Activated naive CD8-positive, alpha-beta T cell treated with anti-CD3 and anti-CD28 coated beads for 36 hours (primary cell): ENCODE measurements at places on chromosomes 1 and 21. TPM values are rescaled to one million over a fixed set of nuclear protein-coding genes. Genes with fewer than 3 reads are reported as not detected.

The MAN1A2 gene
- 18.3 TPM for total RNA-seq

- no peak overlapping the region for H3K27ac ChIP-seq
- H3K27me3 ChIP-seq, result peaks cover 38% of the 10 kb centered on the region
- no peaks in the 10 kb centered on the region for H3K4me1 ChIP-seq
- DNase-seq, result no peak
Observed at GRCh38 chr1:209412036-209412435, 171.5 kb upstream of the CAMK1G start.

The PLA2G2C gene
- total RNA-seq, result not detected

GRCh38 chr1:230149751-230150584 lies 82.9 kb downstream of the GALNT2 start:
- H3K36me3 ChIP-seq, result peaks cover 6% of the 10 kb centered on the region
- peaks cover 52% of the 10 kb centered on the region for H3K4me1 ChIP-seq
- peak overlapping the region; percentile 31 for H3K27ac ChIP-seq
- H3K4me3 ChIP-seq, result no peak overlapping the region
- no peak for DNase-seq

The CALML6 gene
- 0.98 TPM for total RNA-seq

GRCh38 chr1:65114322-65114721 lies 33.7 kb upstream of the AK4 start:
- H3K36me3 ChIP-seq, result no peaks in the 10 kb centered on the region
- H3K4me1 ChIP-seq, result no peaks in the 10 kb centered on the region
- DNase-seq, result no peak
- peaks cover 4% of the 10 kb centered on the region for H3K27me3 ChIP-seq
- H3K4me3 ChIP-seq, result no peak overlapping the region

The IQCC gene
- total RNA-seq, result 5.0 TPM

The CACHD1 gene
- 3.3 TPM for total RNA-seq

The DNALI1 gene
- not detected for total RNA-seq

- H3K4me1 ChIP-seq, result peaks cover 42% of the 10 kb centered on the region
- peak; percentile 86 for DNase-seq
- peak overlapping the region; percentile 83 for H3K4me3 ChIP-seq
- no peaks in the 10 kb centered on the region for H3K27me3 ChIP-seq
Observed at GRCh38 chr1:32201011-32201855, 838 bp downstream of the CCDC28B start.

The VANGL1 gene
- total RNA-seq, result 2.4 TPM

- no peak overlapping the region for H3K27ac ChIP-seq
- H3K36me3 ChIP-seq, result peaks cover 3% of the 10 kb centered on the region
- H3K4me3 ChIP-seq, result no peak overlapping the region
- DNase-seq, result no peak
- peaks cover 3% of the 10 kb centered on the region for H3K27me3 ChIP-seq
- peaks cover 28% of the 10 kb centered on the region for H3K4me1 ChIP-seq
Observed at GRCh38 chr1:6703016-6703415, 1.4 kb upstream of the DNAJC11 start.
